WERI-Rb-1 (cell line): ENCODE measurements at places on chromosomes 11 and 22.

DNA sequence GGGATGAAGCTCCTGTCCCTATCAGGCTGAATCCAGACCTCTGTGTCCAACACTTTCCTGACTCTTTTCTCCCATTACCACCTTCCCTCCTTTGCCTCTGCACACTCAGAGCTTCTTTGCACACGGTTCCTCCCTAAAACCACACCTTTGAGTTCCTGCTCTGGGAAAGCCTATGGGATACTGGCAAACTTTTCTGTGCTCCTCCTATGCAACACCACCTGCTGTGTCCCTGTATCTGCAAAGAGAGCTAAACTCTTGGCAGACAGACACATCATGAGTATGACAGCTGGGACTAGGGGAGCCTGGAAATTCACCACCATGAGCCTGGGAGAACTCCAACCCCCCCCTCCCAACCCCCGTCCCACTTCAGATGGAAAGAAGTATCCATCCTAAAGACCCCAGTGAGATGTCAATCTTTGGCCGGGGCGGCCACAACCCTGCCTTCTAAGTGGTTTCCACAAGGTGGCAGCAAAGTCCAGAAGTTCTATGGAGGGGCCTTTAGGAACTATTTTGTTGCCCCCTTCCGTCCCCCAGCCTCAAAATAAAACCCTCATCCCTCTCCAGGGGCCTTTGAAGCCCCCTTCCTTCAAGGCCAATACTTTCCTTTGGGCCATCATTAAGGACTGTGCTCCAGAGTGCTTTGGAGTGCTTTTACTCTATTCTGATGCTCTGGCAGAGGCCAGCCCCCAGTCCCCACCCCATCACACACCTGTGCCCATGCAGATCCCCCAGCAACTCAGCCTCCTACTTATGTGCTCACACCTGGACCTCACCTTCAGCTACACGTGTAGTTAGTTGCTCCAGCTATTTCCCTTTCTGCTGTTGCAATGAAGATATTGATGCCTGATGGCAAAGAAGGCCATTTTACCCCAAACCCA is 19.4 kb downstream of the HTR3A start:
- peak; percentile 44 for DNase-seq

- DNase-seq, result peak; percentile 71
These were observed at the start of gene PPP6R2 for GRCh38 chr22:50342651-50343540. Gene PPP6R2, plus strand, starts transcription at chr22:50343327. Its CDS starts 50,582 bp downstream, at chr22:50393909.

DNA sequence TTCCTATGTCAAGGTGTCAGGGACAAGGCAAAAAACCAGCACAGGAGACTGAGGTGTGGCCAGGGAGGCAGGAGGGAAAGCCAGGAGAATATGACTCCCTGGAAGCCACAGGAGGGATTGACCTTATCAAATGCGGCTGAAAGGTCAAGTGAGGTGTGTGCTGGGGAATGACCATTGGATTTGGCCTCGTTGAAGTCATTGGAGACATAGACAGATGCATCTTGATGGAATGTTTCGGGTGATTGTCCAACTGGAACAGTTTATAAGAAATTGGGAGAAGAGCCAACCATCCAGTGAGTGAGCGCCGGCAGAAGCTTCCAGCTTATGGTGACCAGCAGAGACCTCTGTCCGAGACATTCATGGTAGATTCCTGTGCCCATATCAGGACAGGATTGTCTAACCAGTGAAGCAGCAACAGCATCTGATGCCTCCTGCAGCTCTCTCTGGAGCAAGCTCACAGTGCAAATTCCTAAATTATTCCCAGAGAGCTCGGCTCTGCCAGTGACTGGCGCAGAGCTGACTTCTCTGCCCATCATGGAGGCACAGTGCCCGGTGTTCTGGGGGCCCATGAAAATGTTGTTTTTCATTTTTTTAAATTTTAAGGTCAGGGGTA is 95.4 kb downstream of the MYO18B start:
- no peak for DNase-seq

- DNase-seq, result no peak
These were observed 800 bp downstream of the KCNJ5 start for GRCh38 chr11:128891913-128892398.

DNA sequence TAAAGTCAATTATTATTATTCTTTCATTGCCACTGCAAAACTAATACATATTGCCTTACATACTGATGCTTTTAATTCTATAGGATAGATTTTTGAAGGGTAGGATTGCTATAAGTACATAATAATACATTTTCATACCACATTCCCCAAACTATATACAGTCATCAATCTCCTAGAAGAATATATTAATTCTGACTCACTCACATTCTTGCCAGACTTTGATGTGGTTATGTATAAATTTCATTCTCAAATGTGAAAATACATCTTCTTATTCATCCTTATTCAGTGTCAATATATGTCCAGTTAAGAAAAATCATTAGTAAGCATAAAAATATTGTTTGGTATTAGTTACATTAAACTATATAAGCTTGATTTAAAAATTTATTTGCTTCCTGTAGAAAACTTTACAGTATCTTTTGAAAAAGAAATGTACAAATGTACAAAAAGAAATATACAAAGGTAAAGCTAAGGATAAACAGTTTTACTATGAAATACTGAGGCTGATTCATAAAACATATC is 458.8 kb upstream of the CNTN5 start:
- no peak for DNase-seq
